ENCODE measurements at places on chromosomes 5 and 9.
A peak's percentile ranks its signal among the peaks of the same experiment; 100 is the strongest.

DNA sequence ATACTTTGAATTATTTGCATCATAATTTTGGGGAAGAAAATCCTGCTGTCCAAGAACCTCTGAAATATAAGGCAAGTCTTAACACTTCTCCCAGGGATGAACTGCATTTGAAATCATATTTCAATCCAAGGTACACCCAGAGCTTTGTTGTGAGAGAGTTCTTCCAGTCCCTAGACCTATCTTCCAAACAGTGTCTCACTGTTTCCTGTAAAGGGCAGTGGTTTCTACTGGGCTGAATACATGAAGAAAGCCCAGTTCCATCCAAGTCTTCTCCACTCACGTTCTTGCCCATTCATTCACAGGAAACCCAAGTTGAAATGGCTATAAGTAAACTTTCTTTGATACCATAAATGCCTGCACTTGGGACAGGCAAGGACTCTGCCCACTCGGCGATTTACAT lies 108.3 kb upstream of the LHFPL2 start:
- no peak for DNase-seq

DNA sequence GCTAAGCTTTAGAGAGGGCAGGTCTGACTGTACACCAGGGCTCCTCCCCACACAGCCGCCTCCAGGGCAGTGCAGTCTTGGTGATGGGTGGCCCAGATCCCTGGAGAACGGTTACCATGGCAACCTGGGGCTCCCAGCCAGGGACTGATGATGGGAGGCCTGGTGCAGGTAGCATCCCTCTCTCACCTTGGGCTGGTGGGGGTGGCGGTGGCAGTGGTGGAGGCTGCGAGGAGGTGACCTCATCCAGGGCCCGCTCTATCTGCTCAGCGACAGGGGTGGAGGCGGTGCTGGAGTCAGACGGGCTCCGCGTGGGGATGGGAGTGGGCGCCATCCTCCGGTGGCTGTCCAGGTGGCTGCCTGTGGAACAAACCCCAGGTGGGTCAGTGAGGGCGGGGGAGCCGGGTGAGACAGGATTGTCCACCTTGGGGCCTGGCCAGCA lies 12.3 kb downstream of the PRR7 start:
- DNase-seq: no peak

GRCh38 chr9:85640425-85640824 lies 101.3 kb downstream of the AGTPBP1 start:
- no peak for DNase-seq

GRCh38 chr5:173515526-173515925 lies 100.9 kb downstream of the BOD1 start:
- DNase-seq: no peak

GRCh38 chr5:74538206-74538661 lies 102.3 kb downstream of the ENC1 start:
- peak; percentile 79 for DNase-seq

- DNase-seq: no peak
Observed at GRCh38 chr9:123796094-123796493, 133.8 kb downstream of the DENND1A start.

DNA sequence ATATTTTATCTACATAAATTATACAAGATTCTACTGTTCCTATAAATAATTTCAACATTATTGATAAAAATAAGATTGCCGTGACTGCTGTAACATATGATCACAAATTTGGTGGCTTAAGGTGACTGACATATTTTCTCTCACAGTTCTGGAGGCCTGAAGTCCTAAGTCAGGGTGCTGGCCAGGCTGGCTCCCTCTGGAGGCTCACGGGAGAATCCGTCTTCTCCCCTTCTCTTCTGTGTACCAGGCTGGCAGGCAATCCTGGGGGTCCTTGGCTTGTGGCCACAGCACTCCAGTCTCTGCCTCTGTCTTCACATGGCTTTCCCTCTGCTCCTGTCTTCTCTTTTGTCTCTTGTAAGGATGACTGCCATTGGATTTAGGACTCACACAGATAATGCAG lies 31.7 kb upstream of the IRX2 start:
- DNase-seq: no peak

GRCh38 chr5:14251733-14252132 lies 108.6 kb downstream of the TRIO start:
- no peak for DNase-seq

- no peak for DNase-seq
Observed at GRCh38 chr9:109449036-109449798, 48.9 kb downstream of the PTPN3 start.

- DNase-seq: peak; percentile 32
Observed at GRCh38 chr5:93800988-93801811, 59.8 kb upstream of the POU5F2 start.

GRCh38 chr5:176360894-176361436 lies 599 bp downstream of the KIAA1191 start:
- DNase-seq: no peak

DNA sequence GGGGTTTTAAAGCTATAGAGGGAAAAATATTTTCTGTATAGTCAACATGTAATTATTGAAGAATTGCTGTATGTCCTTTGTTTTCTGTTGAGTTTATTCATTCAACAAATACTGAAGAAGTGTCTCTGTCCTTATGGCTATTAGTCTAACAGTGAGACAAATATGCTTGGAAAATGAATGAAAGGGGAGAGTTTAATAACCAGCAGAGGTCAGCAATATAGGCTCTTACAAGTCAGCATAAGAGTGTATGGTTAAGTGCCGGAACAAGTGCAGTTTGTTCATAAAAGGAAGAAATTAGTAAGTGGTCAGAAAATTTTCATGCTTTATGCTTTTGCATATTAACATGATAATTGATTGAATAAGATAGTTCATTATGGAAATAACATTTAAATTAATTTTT lies 3.6 kb downstream of the SCAMP1 start:
- DNase-seq: no peak

DNA sequence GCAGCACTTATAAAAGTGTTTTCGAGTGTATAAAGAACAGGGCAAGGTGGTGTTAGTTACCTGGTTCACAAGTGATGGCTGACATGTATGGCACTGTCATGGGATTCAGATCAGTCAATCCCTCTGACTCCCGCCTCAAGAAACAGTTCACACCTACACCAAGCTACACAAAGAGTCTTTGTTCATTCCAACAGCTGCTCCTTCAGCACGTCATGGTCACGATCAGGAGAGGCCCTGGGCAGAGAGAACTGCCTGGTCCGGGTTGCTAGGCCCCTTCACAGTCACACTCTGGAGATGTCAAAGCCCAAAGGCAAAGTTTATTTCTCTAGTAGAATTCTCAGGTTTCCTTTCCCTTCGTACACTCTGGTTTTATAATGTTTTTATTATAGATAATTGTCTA lies 426.7 kb downstream of the ZSWIM6 start:
- no peak for DNase-seq

DNA sequence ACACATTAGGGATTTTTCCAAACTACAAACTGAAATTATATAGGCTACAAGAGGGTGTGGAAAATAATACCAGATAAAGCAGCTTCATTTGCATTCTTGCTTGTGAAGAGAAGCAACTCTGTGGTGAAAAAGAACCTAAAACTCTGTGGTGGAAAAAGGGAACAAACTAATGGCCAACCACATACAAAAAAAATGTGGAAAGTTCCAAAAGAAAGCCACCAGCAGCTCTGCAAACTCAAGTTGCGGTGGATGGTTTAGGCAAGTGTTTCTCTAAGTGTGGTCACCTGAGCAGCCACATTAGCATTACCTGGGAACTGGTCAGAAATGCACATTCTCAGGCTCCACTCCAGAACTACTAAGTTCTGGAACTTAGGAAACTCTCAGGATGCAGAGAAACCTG lies 586.4 kb downstream of the ACTL7B start:
- no peak for DNase-seq

GRCh38 chr5:50559955-50560354 lies 106.5 kb upstream of the PARP8 start:
- DNase-seq: no peak

- DNase-seq: no peak
Observed at GRCh38 chr9:23606107-23606506, 219.9 kb downstream of the ELAVL2 start.

GRCh38 chr5:36252722-36253365 lies 11.1 kb upstream of the NADK2 start:
- DNase-seq: no peak

DNA sequence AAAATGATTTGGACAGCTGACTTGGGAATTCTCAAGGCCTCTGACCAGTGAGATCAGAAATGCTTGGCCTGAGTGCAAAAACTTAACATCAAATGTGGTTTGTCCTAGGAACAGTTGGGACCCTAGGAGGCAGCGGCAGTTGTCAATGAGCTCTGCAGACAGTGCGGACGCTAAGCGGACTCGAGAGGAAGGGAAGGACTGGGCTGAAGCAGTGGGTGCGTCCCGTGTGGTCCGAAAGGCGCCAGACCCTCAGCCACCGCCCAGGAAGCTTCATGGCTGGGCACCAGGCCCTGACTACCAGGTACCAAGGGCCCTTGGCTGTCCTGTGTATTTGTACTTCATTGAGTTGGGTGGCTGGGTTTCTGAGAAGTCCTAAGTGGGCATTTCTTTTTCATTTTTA lies 43.7 kb upstream of the POMT1 start:
- DNase-seq: no peak

DNA sequence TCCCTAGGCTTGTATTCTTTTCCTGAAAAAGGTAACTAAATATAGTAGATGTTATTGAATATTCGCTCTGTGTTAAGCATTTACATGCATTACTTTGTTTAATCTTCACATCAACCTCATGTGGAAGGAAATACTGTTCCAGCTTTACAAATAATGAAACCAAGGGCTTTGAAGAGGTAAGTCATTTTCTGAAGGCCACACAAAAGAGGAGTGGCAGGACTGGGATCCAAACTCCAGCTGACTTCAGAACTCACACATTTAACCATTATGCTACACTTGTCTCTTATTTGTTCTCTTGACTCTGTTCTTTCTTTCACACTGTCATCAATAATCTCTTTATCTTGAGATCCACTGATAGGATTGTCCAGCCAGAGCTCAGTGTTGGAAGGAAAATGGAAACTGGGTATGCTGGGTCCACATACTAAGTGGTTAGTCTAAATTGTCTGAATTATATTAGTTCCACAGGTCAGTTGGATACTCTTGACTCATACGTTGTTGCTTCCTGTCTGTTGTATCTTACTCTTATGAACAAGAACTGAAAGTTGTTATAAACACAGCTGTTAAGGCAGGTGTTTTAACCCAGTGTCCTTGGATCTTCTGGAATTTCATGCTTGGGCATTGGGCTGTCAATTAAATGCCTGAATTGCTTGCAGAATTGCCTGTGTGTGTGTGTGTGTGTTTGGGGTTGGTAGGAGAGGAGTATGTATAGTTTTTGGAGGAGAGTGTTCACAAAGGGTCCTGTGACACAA lies 65.6 kb downstream of the TLE4 start:
- DNase-seq: no peak

DNA sequence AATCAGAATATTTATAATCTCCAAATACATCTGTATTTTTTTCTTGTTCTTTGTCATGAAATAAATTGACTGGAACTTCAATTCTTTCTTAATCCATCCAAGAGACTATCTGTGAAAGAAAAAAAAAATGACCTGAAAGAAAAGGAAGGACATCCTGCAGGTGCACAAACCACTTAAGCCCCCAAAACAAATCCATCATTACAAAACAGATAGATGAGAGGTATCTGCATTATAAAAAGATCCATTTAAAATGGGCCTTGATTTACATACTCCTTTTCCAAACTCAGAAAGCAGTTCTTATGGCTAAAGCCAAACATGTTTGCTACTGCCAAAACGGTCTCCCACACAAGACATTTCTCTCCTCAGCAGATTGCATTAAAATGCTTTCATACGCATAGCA lies 85.5 kb downstream of the ELAVL2 start:
- DNase-seq: no peak

DNA sequence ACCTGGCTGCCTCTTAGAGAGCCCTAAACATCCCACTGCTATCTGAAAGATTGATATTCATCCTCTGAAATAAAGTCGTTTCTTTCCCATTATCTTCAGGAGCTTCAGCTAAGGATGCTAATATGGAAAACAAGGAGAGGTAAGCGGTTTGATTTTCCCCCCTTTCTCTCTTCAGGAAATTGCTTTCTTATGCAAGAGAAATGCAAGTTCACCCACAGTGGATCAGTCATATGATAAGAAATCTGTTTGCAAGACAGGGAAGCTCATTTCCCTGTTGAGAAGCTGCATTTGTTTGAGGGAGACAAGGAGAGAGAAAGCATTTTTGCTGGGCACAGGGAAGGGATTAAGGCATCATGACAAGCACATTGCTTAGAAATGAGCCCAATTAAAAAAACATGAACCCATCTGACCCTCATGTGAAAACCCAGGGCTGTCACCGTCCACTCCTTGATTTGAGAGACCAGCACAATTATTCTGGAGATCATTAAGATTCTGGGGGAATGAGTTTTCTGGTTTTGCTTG lies 53.7 kb upstream of the BOD1 start:
- DNase-seq: no peak

DNA sequence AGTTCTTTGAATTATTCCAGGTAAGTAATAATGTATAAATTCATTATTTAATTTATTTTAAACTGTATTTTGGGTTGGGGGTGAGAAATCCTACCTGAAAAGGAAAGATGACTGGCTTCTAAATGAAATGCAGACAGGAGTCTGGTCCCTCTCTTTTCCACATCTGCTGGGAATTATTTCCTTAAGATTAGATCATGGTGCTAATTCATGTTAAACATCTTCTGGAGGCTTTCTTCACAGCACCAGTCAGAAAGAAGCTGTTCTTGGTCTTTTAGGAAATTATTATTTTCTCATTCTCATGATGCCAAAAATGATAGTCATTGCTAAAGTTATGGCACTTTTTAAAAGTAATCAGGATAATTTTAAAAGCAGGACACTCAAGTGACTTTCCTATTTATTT lies 254.2 kb downstream of the CWC27 start:
- no peak for DNase-seq

DNA sequence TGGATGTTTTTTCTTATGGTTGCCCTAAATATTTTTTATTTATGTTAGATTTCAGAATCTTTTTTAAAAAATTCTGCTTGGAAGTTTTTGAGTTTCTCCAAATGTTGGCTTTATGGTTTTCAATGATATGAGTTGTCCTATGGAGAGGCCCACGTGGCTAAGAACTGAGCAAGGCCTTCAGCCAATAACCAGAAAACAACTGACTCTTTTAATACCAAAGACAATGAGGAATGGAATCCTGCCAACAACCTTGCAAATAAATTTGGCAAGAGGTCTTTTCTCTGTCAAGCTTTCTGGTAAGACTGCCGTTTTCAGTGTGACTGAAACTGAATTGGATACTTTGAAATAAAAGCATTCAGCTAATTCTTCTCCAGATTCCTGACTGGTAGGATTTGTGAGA lies 1740.1 kb upstream of the WWC1 start:
- DNase-seq: no peak

- DNase-seq: no peak
Observed at GRCh38 chr5:52864371-52864770, 76.7 kb downstream of the ITGA1 start.

Measured in left cardiac atrium (tissue), 4 donors.